ENCODE measurements at places on chromosomes 2 and 18. TPM values are rescaled to one million over a fixed set of nuclear protein-coding genes. Genes with fewer than 3 reads are reported as not detected.

GRCh38 chr18:26740396-26740795 lies 125.1 kb downstream of the AQP4 start:
- no peak for DNase-seq

DNA sequence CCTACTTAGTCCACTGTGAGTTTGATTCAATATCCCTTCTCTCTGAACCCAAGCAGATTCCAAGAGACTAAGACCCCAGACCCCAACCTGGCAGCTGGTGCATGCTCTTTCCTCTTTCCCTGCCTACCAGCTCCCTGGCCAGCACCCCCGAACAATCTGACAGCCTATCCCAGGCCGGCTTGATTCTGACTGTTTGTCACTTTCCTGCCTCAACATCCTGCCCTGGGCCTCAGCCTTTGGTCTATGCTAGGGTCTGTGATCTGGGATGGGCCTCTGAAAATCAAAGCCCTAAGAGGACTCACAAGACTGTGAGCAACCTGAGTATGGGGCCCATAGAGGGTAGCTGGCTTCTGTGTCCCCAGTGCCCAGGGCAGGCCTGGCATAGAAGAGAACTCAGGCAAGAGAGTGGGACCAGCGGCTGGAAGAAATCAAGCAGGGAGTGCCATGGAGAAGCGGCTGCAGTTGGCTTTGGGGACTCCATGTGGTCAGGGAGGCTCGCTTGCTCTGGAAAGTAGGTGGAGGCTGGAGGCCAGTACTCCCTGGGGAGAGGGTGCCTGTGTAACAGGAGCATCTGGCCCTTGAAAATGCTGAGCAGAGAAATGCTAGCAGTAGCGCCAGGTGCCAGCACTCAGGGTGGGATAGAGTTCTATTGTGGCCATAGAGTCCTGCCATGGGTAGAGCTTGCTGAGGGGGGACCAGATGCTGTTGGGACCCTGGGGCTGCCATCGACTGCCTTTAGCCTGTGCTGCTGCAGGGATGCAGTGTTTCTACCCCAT lies 343.9 kb downstream of the DYSF start:
- no peak for DNase-seq

DNA sequence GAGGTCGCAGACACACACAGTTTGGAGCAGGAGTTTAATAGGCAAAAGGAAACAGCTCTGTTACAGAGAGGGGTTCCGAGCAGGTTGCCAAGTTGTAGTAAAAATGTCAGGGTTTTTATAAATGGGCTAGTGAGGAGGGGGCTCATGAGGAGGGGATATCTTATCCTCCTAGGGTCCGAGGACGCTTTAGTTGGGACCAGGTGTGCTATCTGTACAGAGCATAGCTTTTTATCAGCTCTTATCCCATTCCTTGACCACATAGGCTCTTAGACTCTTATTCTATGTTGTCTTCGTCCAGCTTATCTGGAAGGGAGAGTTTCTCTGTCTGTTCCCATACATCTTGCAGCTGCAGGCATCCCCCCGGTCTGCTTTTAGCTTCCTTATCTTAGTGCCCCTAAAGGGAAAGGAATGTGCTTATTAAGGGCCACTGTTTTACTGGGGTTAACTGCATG lies 44.7 kb downstream of the PDK1 start:
- DNase-seq: no peak

GRCh38 chr2:63378589-63378988 lies 209.7 kb downstream of the WDPCP start:
- DNase-seq: no peak

- no peak for DNase-seq
Observed at GRCh38 chr18:27668158-27668557, 483.1 kb upstream of the CHST9 start.

DNA sequence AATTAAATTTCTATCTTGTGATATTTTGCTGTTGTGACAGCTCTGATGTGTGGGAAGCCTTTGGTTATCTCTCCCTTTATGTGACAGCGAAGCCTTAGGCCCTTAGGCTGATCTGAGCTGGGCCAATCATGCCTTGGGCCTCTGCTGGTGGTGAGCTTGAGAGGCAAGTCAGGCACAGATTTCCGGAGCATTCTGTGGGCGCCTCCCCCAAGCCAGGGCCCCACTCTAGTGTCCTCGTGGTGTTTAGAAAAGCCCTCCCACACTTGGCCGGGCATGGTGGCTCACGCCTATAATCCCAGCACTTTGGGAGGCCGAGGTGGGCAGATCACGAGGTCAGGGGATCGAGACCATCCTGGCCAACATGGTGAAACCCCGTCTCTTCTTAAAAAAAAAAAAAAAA lies 239.8 kb downstream of the SH3RF3 start:
- DNase-seq: no peak

- no peak for DNase-seq
Observed at GRCh38 chr2:85114586-85115330, 18.4 kb upstream of the TCF7L1 start.

- DNase-seq: no peak
Observed at GRCh38 chr2:15971351-15971750, 31.0 kb downstream of the MYCN start.

DNA sequence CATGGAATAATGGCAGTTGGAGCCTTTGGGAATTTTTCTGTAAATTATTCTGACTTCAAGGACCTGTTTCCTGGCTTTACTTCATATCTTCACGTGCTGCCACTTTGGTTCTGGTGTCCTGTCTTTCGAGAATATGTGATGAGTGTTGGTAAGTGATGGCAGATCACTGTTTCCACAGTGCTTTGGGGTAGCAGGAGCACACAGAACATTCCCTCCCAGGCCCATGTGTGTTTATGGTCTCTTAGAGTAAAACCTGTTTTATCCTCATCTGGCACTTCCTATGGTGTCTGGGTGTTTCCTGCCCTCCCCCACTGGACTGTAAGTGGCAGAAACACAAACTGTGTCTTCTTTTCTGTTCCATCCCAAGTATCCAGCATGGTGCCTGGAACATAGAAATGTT lies 17.9 kb downstream of the MOGAT1 start:
- no peak for DNase-seq

- no peak for DNase-seq
Observed at GRCh38 chr2:157786663-157787363, 89.3 kb downstream of the ACVR1 start.

- no peak for DNase-seq
Observed at GRCh38 chr2:240245706-240246105, 105.2 kb upstream of the OTOS start.

DNA sequence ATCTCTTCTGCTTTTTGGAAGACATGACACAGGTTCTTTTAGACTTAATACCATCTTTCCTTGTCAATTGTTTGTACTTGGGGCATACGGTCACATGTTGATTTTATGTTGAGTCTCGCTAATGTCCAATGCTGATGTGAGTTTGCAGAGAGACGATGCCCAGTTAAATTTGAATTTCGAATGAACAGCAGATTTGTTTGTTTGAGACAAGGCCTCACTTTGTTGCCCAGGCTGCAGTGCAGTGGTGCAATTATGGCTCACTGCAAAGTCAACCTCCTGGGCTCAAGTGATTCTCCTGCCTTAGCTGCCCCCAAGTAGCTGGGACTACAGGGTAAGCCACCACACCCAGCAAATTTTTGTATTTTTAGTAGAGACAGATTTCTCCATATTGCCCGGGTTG lies 473.5 kb downstream of the RIT2 start:
- no peak for DNase-seq

DNA sequence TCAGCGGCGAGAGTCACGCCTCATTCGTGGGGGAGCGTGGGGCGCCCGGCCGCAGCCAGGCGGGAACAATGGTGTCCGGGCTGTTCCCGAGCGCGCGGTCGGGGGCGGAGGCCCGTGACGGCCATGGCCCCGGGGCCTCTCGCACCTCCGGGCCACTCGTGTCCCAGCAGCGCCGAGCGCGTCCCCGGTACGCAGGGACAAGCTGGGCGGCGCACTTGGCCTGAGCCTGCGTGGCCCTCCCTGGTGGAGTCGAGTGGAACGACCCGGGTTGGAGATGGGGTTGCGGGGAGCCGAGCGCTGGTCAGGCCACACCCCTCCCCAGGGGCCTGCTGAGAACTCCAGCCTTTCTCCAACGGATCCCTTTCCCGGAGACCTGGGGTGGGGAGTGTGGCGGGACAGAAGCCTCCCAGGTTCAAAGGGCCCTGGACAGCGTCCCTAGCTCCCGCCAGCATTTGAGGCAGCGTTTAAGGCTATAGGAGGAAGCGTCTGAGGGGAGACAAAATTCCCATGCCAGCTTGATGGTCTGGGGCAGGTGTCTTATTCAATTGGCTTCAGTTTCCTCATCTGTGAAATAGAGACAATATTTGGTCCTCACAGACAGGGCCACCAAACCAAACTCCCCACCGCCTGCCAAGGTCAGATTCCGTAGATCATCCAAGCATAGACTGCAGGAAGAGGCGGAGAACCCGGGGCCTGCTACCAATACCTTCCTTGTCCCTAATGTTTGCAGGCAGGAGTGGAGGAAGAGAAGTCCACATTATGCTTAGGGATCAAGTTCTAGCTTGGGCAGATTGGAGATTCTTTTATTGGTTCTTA lies 553 bp downstream of the CNDP2 start:
- no peak for DNase-seq

The ALPP gene
- not detected for total RNA-seq

The GALNT13 gene
- not detected for total RNA-seq

The RAB1A gene
- total RNA-seq: 45.0 TPM

The MAB21L4 gene
- total RNA-seq: not detected
